ENCODE measurements at places on chromosomes 4 and X. TPM values are rescaled to one million over a fixed set of nuclear protein-coding genes. Genes with fewer than 3 reads are reported as not detected.

The BGN gene
- polyA plus RNA-seq: 308 TPM

The BTC gene
- polyA plus RNA-seq: not detected

The TLL1 gene
- not detected for polyA plus RNA-seq

The HAND2 gene
- polyA plus RNA-seq: 19.3 TPM

The IL9R gene
- not detected for polyA plus RNA-seq

The LRCH2 gene
- polyA plus RNA-seq: 1.0 TPM

The EIF4E gene
- 105 TPM for polyA plus RNA-seq

The KCND1 gene
- polyA plus RNA-seq: 0.69 TPM

The MAGEC1 gene
- not detected for polyA plus RNA-seq

The LANCL3 gene
- polyA plus RNA-seq: not detected

The CXCL5 gene
- not detected for polyA plus RNA-seq

The DTHD1 gene
- polyA plus RNA-seq: not detected

The L1CAM gene
- polyA plus RNA-seq: 0.38 TPM

The SERPINA7 gene
- not detected for polyA plus RNA-seq

The SPATA4 gene
- polyA plus RNA-seq: 0.73 TPM

The PAGE2B gene
- polyA plus RNA-seq: not detected

The LEF1 gene
- polyA plus RNA-seq: 0.23 TPM

The SYNPO2 gene
- polyA plus RNA-seq: 3.2 TPM

The GK gene
- 15.2 TPM for polyA plus RNA-seq

The TBC1D8B gene
- polyA plus RNA-seq: 11.5 TPM

The CPLX1 gene
- polyA plus RNA-seq: not detected

The EMCN gene
- polyA plus RNA-seq: not detected

The SH3TC1 gene
- polyA plus RNA-seq: 2.3 TPM

The COPS4 gene
- polyA plus RNA-seq: 67.0 TPM
